ENCODE measurements at places on chromosomes 13 and 19. TPM values are rescaled to one million over a fixed set of nuclear protein-coding genes. Genes with fewer than 3 reads are reported as not detected.

Gene PDX1
- not detected for total RNA-seq

DNA sequence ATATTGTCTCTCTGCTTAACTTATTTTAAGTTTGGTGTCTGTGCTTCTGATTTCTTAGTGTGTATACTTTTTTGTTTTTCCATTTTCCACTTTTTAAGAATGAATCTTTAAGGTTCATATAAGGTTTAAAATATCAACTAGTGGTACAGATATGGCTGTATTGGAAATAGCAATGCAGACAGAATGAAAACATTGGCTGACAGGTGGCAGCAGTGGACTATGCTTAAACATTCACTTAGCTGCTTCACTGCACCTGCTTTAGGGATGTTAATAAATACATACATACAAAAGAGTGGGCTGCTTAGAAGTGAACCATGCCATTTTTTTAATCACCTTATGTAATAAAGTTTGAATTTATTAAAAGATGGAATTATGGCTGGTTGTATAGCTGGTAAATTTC, 27.3 kb downstream of the TM9SF2 start:
- DNase-seq: peak; percentile 33

DNA sequence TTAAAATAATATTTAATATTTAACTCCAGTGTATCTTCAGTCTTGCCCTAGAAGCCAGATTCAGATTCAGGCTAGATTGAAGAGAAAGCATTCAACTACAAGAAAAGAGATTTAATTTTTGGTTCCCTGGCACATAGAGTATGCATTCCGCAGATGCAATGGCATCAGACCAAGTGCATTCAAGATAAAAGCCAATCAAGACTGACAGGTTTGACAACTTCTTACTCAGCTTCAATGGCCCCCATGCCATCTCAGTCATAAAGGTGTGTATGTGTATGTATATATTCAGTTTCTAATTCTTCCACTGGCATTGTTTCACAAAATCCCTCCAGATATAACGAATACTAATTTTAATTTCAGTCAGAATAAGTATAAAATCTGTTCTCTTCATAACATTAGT, 650.8 kb upstream of the GPC6 start:
- no peak for DNase-seq

Gene RDH8
- not detected for total RNA-seq

DNA sequence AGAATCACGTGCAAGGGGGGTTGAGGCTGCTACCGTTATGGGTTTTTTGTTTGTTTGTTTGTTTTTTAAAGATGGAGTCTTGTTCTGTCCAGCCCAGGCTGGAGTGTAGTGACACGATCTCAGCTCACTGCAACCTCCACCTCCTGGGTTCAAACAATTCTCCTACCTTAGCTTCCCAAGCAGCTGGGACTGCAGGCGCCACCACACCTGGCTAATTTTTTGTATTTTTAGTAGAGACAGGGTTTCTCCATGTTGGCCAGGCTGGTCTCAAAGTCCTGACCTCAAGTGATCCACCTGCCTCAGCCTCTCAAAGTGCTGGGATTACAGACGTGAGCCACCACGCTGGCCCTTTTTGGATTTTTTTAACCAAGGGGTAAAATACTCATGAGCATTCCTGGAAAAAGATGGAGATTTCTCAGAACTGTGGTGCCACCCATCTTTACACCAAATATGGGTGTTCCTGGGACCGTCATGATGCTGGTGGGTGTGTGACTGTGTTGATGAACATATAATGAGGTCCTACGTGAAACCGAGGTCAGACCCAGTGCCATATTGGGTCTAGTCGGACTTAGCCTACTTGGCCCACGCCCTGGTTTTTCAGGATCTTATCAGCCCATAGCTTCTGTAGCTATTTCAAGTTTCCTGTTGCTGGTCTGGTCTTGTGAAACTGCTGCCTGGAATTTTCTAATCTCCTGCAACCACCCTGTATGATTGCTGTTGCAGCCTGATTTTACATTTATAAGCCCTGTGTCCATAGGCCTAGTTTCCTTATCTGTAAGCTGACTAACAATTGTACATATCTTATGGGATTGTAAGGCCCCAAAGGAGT, 6.2 kb downstream of the PPP1R15A start:
- DNase-seq: no peak

Gene COX7A1
- not detected for total RNA-seq

DNA sequence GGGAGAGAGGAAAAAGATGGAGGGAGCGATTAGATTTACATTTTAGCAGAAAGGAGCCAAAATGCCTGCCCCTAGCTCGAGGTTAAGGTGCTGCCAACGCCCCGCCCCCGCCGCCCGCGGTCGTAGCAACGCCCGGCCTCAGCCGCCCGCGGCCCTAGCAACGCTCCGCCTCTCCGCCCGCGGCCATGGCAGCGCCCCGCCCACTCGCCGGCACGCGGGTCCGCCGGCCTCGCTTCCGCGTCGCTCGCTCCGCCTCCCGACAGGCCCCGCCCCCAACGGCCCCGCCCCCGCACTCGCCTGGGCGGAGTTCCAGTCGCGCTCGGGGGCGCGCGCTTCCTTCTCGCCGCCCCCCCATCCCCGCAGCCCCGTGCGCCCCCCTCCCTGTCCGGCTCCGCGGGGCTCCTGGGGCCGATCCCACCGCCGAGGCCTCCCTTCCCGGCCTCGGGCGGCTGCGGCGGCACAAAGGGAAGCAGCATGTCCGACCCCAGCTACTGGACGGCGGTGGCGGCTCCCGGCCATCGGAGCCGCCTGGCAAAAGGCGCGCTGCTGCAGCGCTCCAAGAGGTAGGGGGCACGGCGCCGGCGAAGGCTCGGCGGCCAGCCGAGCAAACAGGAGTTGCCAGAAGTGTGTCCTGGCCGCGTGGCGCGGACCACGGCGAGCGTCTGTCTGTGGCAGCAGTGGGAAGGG, 20.3 kb downstream of the MAST3 start:
- DNase-seq: peak; percentile 94

- DNase-seq: no peak
Observed at GRCh38 chr19:16381756-16382401, 57.3 kb downstream of the KLF2 start.

- no peak for DNase-seq
Observed at GRCh38 chr19:19160461-19161035, 9.5 kb downstream of the MEF2B start.

DNA sequence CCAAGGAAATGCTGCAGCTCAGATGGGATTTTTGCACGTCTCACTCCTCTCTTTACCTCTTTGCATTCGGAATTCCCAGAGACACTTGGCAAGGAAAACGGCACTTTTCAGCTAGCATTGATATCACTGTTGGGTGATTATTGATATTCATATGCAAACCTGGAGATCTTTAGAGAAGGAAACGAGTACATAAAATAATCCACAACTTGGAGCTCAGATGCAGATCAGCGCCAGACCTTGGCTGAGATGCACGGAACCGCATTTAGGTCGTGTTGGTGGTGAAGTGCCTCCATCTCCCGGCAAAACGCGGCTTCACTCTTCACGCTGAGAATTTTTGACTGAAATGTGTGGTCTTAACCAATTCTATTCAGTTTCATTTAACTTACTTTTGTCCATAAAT, 77.2 kb upstream of the ARHGEF7 start:
- no peak for DNase-seq

DNA sequence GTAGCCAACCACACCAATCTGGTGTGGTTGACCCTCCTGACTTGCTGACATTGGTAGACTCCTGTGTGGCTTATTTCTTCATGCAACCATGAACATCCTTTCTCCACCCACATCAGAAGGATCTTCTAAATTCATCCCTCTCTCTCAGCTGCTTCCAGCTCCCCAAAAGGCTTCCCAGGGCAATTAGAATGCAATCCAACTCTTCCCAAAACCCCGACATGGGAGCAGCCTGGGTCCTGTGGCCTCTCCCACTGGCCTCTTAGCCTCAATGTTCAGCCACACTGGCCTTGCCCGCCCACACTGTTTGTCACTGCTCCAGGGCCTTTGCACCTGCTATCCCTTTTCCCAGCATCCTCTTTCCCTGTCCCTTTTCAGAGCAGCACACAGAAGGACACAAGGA, 199.8 kb upstream of the SGCG start:
- no peak for DNase-seq

All from T-cell (primary cell).